ENCODE measurements at places on chromosomes 4 and X. TPM values are rescaled to one million over a fixed set of nuclear protein-coding genes. Genes with fewer than 3 reads are reported as not detected.

SFRP2 gene
- not detected for total RNA-seq

PLCXD1 gene
- 2.0 TPM for total RNA-seq

TMEM187 gene
- total RNA-seq: 5.7 TPM

POU3F4 gene
- total RNA-seq: not detected

FAM236A gene
- total RNA-seq: not detected

TAF7L gene
- not detected for total RNA-seq

UCP1 gene
- total RNA-seq: not detected

GIMD1 gene
- total RNA-seq: not detected

IL15 gene
- 27.4 TPM for total RNA-seq

RTL5 gene
- 0.90 TPM for total RNA-seq

DAPP1 gene
- total RNA-seq: not detected

MAMLD1 gene
- total RNA-seq: 0.30 TPM

FAM9B gene
- not detected for total RNA-seq

VGLL1 gene
- not detected for total RNA-seq

IBSP gene
- total RNA-seq: not detected

IL1RAPL1 gene
- 0.17 TPM for total RNA-seq

DSPP gene
- not detected for total RNA-seq

DTHD1 gene
- total RNA-seq: not detected

APLN gene
- 0.06 TPM for total RNA-seq

AWAT2 gene
- total RNA-seq: not detected

HPGDS gene
- total RNA-seq: not detected

TMPRSS11E gene
- not detected for total RNA-seq

HTN3 gene
- total RNA-seq: not detected

DIPK2B gene
- total RNA-seq: not detected

LINC00632 gene
- total RNA-seq: 31.3 TPM

NAP1L3 gene
- 3.1 TPM for total RNA-seq

IGBP1 gene
- 64.9 TPM for total RNA-seq

GNRHR gene
- total RNA-seq: not detected

EGFL6 gene
- total RNA-seq: not detected

SPANXB1 gene
- not detected for total RNA-seq

TGIF2LX gene
- not detected for total RNA-seq

SPANXA1 gene
- total RNA-seq: not detected

USP51 gene
- total RNA-seq: 0.14 TPM

RNF212 gene
- not detected for total RNA-seq

ADH7 gene
- not detected for total RNA-seq

NLGN3 gene
- total RNA-seq: 0.20 TPM

FOXO4 gene
- 0.41 TPM for total RNA-seq

AMBN gene
- total RNA-seq: not detected

UGT2A1 gene
- not detected for total RNA-seq

ENAM gene
- total RNA-seq: not detected

KIT gene
- not detected for total RNA-seq

SLC49A3 gene
- not detected for total RNA-seq

GABRE gene
- total RNA-seq: 4.0 TPM

VCX gene
- not detected for total RNA-seq

RAB33A gene
- total RNA-seq: not detected

RAB40AL gene
- not detected for total RNA-seq
